ENCODE measurements at places on chromosomes 7 and 10. TPM values are rescaled to one million over a fixed set of nuclear protein-coding genes. Genes with fewer than 3 reads are reported as not detected.
A peak's percentile ranks its signal among the peaks of the same experiment; 100 is the strongest.

GRCh38 chr7:103547451-103548284 lies 101.7 kb upstream of the SLC26A5 start:
- no peak for DNase-seq

DNA sequence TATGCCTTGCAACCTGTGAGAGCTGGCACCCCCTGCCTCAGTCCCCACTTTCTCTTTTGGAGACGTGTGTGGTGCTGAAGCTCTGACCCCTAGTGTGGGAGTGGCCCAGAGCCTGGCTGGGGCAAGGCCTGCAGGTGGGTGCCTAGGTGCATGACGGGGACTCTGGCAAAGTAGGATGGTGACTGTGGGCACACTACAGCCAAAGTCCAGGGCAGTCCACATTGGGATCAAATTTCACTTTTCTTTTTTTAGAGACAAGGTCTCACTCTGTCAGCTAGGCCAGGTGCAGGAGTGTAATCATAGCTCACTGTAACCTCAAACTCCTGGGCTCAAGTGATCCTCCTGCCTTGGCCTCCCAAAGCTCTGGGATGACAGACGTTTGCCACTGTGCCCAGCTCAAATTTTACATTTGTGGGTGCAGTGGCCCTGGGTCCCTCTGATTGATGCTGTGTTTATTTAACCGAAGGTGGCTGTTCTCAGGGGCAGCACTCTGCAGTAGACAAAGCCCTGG lies 52.3 kb downstream of the NEURL1 start:
- DNase-seq, result peak; percentile 67

- DNase-seq, result peak; percentile 87
Observed at GRCh38 chr10:49187950-49188761, at the start of gene TMEM273. TSS of gene TMEM273 (minus strand) at chr10:49188391. CDS start at chr10:49188336, 55 bp downstream.

DNA sequence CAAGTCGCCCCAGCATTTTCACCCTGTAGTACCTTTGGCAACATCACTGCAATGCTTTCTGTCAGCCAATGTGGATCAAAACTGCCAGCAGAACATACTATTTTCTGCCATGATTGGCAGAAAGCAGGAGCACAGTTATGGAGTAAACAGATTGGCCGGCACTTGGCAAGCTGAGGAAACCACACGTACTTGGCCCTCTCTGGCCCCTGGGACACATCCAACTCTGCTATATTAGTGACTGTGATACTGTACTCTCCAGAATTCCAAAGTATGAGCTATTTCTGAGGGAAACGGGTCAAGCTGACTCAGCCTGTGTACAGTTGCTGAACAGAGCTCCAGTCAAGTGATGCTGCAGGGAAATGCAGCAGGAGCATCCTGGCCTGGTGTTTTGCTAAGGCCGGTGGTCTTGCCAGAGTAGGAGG lies 39.8 kb upstream of the LANCL2 start:
- DNase-seq, result no peak

GRCh38 chr7:114930107-114930661 lies 8.3 kb downstream of the MDFIC start:
- DNase-seq, result no peak

- no peak for DNase-seq
Observed at GRCh38 chr7:33395340-33395739, 266.0 kb downstream of the BBS9 start.

DNA sequence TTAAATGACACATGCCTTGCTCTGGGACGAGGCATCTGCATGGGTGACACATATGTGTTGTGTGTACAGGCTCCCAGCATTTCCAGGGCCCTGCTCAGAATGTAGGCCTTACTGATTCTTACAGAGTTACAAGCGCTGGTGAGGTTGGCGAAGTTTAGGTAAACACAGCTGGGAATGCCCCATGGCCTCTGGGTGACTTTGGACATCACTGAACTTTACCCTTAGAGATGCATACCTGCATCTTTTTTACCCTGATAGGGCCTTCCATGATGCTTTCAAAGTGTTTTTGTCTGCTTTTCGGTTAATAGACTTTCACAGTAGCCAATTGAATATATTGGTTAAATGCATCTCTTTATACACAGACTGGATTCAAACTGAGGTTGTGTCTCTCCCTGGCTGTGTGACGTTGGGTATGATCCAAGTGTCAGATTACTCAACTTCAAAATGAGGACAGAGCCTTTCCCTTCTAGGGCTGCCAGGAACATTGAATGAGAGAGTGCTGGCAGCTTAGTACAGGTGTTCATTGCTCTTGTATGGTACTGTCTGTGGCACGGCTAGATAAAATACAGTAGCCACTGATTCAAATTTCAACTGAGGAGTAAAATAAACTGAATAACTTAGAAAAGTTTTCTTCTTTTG lies 29.5 kb downstream of the EGFR start:
- no peak for DNase-seq

DNA sequence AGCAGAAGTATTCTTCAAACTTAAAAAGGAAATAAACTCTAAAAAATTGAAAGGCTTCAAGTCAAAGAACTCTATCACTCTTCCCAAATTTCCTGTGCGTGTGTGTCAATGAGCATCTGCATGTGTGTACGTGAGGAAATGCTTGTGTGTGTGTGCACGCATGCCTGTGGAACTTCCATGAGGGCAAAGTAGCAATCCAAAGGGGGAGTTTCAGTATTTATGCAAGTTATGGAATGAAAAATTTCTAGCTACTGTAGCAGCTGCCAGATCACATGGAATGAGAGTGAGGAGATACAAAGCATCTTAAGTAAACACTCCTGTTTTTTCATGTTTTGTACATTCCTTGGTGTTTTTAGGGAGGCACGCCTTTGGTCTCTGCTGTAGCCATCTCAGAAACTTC lies 152.6 kb downstream of the RAPGEF5 start:
- DNase-seq, result no peak

- no peak for DNase-seq
Observed at GRCh38 chr10:118977835-118978234, 51.7 kb upstream of the NANOS1 start.

GRCh38 chr10:131141645-131142516 lies 169.6 kb downstream of the TCERG1L start:
- DNase-seq, result no peak

GRCh38 chr10:97676770-97677581 lies 10.1 kb downstream of the AVPI1 start:
- DNase-seq, result no peak

DNA sequence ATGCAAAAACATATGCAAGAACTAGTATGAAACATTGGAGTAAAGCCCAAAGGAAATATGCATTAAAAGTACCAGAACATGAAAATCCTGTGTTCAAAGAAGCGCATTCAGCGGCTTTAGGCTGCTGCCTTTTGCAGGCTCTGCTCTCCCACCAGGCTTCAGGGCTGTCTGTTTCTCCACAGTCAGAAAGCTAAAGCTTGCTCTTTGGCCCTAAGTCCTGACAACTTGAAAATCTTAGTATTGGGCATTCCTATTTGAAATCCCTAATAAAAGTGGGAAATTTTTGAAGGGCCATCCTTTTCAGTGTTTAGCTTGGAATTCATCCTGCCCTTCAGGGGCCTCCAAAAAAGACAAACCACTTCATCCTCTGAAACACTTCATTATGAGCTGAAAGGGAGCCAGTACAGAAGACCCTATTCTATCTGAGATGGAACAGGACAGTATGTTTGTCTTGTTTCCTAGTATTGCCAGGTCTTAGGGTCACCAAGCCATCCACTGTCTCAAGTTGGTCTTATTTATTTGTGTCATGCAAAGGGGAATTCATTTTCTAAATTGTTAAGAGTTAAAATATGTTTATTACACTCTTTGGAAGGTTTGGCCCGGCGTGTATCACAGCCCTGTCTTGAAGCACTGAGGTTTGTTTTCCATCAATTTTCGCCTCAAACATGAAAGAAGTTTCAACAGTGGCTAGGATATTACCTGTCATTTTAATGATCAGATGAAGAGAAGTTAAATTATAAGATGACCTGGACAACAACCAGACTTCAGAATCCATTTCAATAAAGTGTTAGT lies 326.3 kb upstream of the BMPER start:
- DNase-seq, result no peak

GRCh38 chr10:104642658-104643302 lies 1.7 kb downstream of the SORCS3 start:
- DNase-seq, result no peak

- DNase-seq, result no peak
Observed at GRCh38 chr10:89668386-89669071, 23.5 kb upstream of the PANK1 start.

DNA sequence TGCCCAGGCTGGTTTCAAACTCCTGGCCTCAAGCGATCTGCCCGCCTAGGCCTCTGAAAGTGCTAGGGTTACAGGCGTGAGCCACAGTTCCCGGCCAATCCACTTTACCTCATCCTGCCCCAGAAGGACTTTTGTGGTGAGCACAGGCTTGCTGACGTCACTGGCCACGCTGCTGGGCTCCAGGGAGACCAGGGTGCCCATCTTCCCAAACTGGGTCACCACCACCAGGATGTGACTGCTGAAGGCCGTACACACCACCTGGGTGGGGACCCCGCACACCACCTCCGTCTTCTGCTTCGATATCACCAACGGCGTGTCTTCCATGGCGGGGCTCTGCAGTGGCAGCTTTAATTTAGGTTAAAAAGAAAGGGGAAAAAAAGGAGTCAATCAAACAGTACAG lies 816 bp downstream of the PSMG3 start:
- no peak for DNase-seq

GRCh38 chr10:3333426-3333825 lies 160.8 kb upstream of the PITRM1 start:
- DNase-seq, result no peak

DNA sequence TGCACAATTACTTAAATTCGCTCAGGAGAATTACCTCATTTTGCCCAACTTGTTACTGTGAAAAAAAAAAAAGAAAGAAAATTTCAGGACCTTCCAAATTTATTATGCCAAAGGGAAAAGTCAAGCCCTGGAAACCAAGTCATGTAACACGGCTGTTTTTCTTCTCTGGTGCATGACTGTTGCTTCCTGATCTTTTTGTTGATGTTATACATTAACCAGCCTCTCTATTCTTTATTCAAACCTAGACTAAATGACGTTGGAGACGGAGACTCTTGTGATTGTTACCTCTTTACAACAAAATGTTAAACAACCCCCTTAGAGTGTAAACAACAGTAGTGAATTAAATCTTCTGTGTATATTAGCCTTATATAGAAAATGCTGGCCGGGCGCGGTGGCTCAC lies 16.1 kb upstream of the ZC3HAV1 start:
- no peak for DNase-seq

DNA sequence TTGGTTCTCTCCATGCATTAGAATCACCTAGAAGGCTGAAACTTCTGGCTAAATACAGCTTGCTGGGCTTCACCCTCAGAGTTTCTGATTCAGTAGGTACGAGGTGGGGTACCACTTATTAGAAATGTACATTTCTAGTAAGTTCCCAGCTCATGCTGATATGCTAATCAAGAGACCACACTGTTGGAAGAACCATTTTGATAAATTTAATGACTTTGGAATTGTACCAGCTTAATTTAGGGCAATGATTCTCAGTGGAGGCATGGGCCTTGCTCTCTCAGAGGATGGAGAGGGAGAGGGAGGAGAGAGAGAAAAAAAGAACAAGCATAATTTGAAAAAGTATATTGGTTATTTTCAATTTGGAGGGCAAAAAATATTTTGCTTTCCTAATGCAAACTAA lies 20.3 kb downstream of the CPN1 start:
- no peak for DNase-seq

GRCh38 chr10:13311177-13311575 lies 11.3 kb upstream of the PHYH start:
- DNase-seq, result no peak

DNA sequence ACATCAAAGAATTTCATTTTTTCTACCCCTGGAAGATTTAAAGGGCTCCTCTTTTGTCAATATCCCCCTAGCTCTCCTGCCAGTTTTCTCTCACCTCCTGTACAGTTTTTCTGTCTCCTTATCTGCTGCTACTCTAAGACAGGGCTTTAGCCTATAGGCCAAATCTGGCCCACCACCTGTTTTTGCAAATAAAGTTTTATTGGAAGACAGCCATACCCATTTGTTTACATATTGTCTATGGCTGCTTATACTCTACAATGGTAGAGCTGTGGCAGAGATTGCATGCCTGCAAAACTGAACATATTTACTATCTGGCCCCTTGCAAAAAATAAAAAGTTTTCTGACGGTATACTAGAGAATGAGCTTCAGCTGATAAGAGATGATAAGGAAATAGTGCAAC lies 37.4 kb upstream of the GARS1 start:
- DNase-seq, result no peak

- DNase-seq, result peak; percentile 87
Observed at GRCh38 chr10:129771991-129772431, 192.1 kb downstream of the EBF3 start.

DNA sequence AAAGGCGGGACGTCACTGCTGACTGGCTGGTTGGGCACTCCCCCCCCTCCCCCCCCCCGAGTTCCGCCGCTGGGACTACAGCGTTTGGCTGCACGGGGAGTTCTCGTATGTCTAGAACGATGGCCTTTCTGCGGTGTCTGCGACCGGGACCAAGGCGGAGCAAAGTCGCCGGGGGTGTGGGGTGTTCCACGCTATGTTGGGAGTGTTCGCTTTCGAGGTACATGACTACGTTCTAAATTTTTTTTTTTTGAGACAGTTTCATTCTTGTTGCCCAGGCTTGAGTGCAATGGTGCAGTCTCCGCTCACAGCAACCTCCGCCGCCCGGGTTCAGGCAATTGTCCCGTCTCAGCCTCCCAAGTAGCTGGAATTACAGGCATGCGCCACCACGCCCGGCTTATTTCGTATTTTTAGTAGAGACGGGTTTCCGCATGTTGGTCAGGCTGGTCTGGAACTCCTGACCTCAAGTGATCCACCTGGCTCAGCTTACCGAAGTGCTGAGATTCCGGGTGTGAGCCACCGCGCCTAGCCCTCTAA lies 573 bp upstream of the IDI1 start:
- no peak for DNase-seq

DNA sequence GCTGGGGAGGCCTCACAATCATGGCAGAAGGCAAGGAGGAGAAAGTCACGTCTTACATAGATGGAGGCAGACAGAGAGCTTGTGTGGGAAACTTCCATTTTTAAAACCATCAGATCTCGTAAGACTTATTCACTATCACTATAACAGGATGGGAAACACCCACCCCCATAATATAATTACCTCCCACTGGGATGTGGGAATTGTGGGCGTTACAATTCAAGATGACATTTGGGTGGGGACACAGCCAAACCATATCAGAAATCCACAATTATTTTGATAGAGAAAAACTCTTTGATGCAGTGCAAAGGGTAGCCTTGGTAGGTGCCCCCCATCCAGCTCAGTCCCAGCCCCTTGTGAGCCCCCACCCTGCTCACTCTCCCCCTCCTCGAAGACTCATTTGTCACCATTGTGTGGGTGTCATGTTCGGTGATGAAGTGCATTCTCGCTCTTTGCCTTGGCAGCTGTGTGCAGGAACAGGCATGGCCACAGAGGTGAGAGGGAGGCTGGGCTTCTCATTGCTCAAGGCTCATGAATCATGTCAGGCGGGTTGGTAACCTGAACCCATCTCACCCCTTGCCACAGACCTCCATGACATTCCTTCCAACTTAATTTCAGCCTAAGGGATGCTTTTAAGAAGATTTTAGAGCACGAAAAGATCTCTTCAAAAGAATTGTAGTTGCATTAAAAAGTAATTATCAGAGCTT lies 75.9 kb downstream of the BUB3 start:
- no peak for DNase-seq

GRCh38 chr7:75639071-75639885 lies 99.5 kb downstream of the HIP1 start:
- no peak for DNase-seq

Gene WDR86
- 19.4 TPM for total RNA-seq

Gene STEAP4
- 41.7 TPM for total RNA-seq

Gene KCND2
- total RNA-seq, result 3.7 TPM

Gene CELF2
- 54.3 TPM for total RNA-seq

Gene ANXA8
- 135 TPM for total RNA-seq

Gene ZNF736
- total RNA-seq, result 11.3 TPM

Gene CALML3
- total RNA-seq, result 50.6 TPM

Gene CACNB2
- 12.8 TPM for total RNA-seq

Gene GNG11
- 15.0 TPM for total RNA-seq

Gene IFIT1
- total RNA-seq, result 7.4 TPM

Gene HSPA12A
- total RNA-seq, result 28.7 TPM

Gene GBX1
- total RNA-seq, result not detected
